ENCODE measurements at places on chromosomes 7 and 10. TPM values are rescaled to one million over a fixed set of nuclear protein-coding genes. Genes with fewer than 3 reads are reported as not detected.

- DNase-seq = no peak
Measured at GRCh38 chr10:28925121-28925663, 247.9 kb downstream of the BAMBI start.

DNA sequence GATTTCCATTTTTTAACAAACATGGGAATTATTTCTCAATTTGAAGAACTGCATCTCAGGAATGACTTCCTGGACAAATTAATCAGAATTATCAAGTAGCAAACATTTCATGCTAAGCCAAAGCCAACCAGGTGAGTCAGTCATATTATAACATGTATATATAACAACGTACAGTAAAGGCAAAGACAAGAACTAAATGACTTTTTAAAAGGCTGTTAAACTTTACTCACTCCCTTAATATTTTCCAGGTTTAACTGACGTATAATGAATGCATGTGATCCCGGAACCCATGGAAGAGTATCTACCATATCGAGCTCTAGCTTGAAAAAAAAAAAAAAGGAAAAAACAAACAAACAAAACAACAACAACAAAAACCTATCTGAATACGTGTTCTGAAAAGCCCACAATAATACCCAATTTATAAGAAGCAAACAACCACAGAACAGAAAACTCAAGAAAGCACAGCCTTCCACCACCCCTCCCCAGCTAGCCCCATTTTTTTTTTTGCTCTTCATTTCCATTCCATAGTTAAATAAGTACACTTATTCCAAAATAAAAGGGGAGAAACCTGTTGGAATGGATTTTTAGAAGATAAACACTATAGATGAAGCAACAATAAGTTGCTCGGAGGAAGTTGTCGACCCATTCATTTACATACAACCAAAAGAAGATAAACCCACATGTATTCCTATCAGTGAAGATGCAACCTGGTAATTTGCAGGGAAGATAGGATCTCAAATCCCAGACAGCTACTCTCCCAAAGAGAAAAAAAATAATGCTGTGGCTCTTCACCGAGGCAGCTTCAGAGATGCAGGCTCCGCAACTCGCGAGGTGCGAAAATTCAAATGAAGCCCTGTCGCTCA lies 537 bp downstream of the NAPEPLD start:
- DNase-seq = no peak

- DNase-seq = peak; percentile 54
Measured at GRCh38 chr10:113094114-113094486, 144.1 kb downstream of the TCF7L2 start.

DNA sequence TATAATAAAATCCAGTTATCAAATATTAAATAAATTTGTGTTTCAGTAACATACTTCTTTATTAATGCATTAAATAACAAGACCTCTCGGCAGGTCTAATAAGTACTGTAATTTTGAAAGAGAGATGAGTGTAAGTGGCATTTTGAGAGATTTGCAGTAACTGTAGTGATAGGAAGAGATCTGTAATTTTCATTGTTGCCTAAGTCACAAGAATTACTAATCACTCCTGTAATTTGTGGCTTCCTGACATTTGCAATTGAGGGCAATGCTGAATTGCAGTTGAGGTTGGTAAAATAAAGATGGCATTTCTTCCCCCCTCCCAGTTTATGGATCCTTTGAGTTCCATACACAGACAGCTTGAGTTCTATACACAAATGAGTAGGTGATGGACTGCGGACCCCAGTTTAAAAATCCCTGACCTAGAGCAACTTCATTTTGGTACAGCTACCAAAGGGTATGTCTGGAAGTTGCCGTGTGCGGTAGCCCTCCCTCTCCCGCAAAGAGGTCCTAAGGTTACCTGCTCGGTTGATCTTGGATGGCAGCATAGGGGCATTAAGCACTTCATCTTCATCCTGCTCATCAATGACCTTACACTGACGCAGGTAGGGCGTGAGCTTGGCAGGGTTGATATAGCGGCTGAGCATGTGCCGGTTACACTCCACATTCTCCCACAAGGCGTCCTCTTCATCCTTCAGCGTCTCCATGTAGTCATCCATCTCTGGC lies 96.4 kb downstream of the CARD11 start:
- DNase-seq = no peak

GRCh38 chr7:18771834-18772566 lies 276.5 kb downstream of the HDAC9 start:
- no peak for DNase-seq

DNA sequence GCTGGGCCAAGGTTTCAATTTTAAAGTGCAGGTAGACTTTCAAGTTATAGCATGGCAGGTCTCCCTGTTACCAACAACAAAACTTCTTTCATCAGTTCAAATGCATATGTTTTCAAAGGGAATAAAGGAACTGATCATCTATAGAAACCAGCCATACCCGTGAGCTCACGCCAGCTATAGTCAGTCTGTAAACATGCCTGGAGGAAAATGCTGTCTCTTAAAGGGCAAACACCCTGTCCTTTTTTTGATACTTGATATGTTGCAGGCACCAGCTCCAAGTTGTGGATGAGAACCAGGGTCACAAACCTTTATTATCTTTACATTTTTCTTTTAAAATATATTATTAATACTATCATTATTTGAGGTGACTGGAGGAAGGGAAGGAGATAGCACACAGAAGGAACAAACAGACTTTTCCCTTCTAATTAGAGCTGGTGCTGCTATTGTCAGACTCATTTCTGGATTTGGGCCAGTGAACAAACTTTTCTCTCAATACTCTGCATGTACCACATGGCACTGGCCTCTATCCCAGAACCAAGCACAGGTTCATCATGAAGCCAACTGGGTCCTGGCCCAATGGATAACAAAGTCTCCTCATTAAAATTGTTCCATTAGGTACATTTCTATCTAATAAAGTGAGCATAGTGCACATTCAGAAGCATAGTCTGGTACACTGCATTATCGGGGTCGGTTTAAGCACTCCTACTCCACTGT lies 1102.4 kb downstream of the SORCS3 start:
- no peak for DNase-seq

GRCh38 chr10:111303887-111304286 lies 227.1 kb downstream of the ADRA2A start:
- peak; percentile 21 for DNase-seq

- DNase-seq = no peak
Measured at GRCh38 chr10:125329056-125329455, 168.7 kb upstream of the CTBP2 start.

- DNase-seq = no peak
Measured at GRCh38 chr7:130877236-130877990, 143.4 kb upstream of the KLF14 start.

DNA sequence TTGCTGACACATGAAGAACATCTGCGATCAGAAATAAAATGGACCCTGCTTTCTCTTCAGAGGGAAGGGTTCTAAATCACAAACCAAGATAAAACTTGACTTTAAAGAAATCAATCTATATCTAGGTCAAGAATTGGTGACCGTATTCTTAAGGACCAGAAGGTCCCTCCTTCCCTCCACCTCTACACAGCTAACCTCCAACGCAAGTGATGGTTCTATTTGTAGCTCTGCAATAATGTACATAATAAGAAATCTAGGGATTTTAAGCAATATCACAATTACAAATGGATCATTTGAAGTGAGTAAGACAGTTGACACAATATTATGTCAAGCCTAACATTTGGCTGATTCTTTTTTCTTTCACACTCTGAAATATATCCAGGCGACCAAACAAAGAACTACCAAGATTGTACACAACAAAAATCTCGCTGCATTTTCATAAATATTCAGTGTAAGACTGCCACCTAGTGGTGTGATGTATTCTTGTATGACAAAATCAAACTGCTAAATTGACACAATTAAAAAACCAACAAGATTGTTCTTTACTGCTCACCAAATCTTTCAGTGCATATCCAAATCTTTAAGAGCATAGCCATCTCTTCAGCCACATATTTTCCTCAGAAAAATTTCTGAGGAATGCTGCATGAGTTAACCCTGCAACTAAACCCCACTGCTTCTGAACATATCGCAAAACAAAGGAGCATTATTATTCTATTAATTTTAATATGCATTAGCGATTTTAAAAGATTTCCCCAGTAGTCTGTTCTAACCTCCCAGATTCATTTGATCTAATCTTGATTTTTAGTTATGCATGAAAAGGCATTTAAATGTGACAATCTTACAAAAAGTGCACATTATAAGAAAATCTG lies 44.5 kb downstream of the ICA1 start:
- peak; percentile 66 for DNase-seq

DNA sequence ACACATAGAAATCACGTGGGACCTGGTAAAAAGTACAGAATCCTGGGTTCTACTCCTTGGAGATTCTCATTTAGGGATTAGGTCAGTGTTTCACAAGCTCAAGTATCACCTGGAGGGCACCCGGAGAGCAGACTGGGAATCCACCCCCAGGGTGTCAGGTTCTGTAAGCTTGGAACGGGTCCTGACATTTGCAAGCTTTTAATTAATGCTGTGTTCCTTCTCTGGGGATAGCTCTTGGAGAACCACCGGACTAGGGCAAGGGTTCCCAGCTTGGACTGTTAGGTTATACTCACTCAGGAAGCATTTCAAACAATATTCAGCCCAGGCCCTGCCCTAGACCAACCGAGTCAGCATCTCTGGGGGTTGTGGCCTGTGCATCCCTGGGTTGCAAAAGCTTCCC lies 23.0 kb downstream of the TCF7L2 start:
- no peak for DNase-seq

DNA sequence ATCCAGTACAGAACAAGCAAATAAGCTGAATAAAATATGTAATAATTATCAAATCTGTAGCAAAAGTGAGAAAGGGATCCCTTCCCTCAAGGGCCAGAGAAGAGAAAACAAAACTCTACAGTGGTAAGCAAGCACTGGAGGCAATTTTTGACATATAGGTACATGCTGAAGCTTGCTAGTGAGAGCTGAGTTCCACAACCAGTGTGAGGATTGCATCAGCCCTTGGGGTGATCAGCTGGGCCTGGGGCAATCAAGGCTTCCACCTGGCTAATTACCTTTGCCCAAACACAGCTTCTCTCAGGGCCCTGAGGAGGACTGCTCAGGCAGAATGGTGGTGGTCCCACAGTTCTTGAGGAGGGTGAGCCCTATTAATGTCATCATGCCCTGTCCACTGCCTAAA lies 134.4 kb upstream of the DLX6 start:
- DNase-seq = no peak

DNA sequence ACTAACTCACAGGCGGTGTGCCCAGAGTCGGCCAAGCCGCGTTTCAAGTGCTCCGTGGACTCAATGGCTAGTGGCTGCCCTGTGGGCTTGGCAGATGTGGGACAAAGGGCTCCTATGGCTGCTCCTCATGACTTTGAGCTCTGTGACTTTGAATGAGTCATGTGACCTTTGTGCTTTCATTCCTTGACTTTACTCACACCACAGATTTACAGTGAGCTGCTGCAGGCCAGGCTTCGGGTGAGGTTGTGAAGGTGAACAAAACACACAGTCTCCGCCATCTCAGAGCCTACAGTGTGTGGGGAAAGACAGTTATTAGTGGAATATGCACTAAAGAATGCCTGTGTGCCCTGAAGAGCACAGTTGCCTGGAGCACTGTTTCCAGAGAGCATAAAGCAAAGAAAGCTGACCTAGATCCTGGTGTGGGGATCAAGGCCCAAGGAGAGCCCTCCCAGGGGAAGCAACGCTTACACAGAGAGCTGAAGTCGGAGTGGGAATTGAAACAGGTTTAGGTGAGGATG lies 29.7 kb upstream of the PLEKHA1 start:
- peak; percentile 15 for DNase-seq

GRCh38 chr10:77944519-77944918 lies 18.0 kb upstream of the DLG5 start:
- DNase-seq = peak; percentile 62

DNA sequence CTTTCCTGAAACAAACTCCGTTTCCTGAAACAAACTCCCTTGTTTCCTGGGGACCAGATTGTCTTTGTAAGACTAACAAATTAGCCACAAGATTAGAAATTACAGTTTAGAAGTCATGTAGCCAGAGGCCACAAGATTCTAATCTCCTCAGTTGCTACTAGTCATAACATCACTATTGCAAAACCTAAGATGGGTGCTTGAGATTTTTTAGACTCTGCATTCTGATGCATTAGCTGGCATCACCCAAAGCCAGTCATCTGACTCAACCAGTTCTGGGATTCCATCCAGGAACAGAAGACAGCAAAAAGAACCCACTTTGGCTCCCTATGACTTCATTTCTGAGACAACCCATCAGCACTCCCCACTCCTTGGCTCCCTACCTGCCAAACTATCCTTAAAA lies 367.9 kb upstream of the MBL2 start:
- DNase-seq = peak; percentile 19

- no peak for DNase-seq
Measured at GRCh38 chr7:65409363-65409762, 35.7 kb downstream of the ZNF92 start.

- DNase-seq = no peak
Measured at GRCh38 chr10:14751014-14751896, 23.4 kb downstream of the FAM107B start.

DNA sequence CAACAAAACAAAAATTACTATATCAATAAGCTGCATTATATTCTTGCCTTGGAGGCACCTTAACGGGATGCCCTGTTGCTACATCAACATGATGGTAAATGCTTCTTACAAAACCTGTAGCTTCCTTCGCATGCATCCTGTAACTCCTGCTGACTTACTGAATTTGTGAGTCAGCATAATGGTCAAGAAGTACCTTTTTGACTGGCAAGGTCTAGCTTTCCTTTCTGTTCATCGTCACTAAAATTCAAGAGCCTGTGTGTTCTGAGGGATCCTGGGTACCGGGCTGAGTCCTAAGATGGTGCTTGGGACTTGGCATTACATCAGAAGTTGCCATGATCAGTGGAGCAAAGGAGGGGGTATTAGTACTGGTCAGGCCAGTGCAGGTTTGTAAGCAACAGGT lies 4.9 kb downstream of the PFKFB3 start:
- DNase-seq = no peak

- DNase-seq = no peak
Measured at GRCh38 chr10:114167985-114168384, 6.0 kb downstream of the CCDC186 start.

DNA sequence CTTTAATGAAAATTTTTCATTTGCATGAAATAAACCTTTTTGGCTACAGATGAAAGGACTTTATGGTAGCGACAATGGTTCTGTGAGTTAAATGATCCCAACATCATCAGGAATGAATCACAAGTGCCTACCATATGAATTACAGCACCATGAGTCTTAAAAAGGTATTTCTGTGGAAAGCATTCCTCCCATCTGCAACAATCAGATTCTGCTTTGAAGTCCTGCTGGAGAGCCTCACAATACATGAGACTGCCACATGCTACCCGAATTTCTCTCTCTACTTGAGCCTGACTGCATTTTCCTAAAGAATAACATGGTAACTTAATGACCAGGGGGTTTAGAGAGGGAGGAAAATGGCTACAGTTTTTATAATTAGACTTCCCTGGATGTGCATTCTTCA lies 190.3 kb downstream of the TWIST1 start:
- no peak for DNase-seq

GRCh38 chr10:79399223-79399831 lies 46.1 kb downstream of the ZCCHC24 start:
- peak; percentile 96 for DNase-seq

The HOXA5 gene
- total RNA-seq = 0.98 TPM

The PBLD gene
- 9.2 TPM for total RNA-seq

The ORC5 gene
- total RNA-seq = 30.4 TPM

The LBX1 gene
- 1.1 TPM for total RNA-seq

The H2BK1 gene
- total RNA-seq = not detected

The PPP1R3C gene
- 11.8 TPM for total RNA-seq

The DDC gene
- total RNA-seq = not detected
